ENCODE measurements at places on chromosomes 2 and 18.

GRCh38 chr2:123840016-123840415, 185.1 kb upstream of the CNTNAP5 start:
- DNase-seq: no peak

- DNase-seq: no peak
Measured at GRCh38 chr2:95208106-95208505, 785 bp downstream of the ZNF892 start.

GRCh38 chr18:38290229-38290628, 724.6 kb upstream of the CELF4 start:
- no peak for DNase-seq

- no peak for DNase-seq
Measured at GRCh38 chr2:240209493-240209892, 69.0 kb upstream of the OTOS start.

GRCh38 chr2:181367906-181368435, 89.2 kb upstream of the ITGA4 start:
- no peak for DNase-seq

DNA sequence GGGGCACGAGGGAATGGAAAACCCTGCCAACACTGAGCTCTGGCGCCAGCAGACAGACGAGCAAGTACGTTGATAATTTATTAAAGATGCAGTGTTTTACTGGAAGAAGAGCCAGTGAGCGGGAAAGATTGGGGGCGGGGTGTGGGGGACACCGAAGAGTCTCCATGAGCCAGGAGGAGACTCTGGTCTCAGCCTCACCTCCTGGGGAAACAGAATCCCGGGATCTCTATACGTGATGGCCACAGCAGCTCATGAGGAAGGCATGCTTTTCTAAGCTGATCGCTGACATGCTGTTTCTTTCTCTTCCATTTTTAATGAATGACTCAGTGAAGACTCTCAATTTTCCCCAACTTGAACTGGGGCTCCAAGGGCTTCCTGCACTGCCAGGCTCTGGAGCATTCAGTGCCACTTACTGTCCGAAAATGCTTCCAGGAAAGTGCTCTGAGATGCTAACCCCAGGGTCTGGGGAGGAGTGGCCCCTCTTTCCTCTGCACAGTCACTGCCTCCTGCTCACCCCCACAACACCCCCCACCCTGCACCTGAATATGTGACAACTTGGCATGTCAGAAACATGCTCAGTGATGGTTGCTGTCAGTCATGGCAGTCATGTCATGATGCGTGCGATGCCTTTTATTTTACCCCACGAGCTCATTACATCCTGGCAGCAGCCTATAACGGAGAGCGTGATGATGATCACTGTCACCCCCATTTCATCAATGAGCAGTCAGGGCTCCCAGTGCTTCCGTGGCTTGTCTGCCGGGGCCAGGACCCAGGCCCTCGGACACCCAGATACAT, 164.2 kb upstream of the CAPN13 start:
- DNase-seq: no peak

DNA sequence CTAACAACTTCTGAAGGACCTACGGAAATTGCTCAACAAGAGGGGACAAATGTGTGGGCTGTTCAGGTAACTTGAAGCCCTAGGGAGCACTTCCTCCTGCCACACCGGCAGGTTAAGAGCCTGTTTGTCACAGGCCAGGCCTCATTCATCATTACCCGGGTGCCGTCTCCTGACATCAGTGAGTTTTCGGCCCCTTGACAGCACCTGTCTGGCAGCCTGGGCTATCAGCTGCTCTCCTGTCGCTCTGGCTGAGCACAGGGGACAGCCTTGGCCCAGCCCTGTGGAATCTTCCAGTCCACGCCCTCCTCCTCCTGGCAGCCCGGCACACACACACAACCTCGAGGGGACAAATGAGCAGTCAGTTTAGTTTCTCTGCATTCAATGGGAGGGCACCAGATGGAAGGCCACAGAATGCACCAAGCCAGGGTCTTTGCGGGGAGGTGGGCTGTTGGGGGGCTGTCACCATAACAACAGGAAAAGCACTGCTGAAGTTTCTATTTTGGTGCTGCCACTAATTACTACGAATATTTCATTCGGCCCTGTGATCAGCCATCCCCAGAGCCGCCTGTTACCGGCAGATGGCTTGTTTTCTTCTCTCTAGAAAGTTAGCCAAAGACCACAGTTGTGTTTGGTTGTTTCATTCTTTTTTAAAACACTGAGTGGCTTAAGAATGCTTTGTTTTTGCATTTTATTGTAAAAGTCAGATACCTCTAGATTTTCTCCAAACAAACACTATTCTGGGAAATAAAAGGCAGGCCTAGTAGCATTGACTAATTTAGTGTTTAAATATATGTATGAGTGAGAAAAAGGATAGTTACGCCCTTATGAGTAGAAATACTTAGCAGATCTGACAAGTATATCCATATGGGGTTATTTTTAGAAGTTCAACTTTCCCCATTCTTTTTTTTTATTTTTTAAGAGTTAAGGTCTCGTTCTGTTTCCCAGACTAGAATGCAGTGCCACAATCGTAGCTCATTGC, 189.9 kb upstream of the NDUFV2 start:
- no peak for DNase-seq

- DNase-seq: no peak
Measured at GRCh38 chr2:237453671-237454070, 33.4 kb upstream of the MLPH start.

DNA sequence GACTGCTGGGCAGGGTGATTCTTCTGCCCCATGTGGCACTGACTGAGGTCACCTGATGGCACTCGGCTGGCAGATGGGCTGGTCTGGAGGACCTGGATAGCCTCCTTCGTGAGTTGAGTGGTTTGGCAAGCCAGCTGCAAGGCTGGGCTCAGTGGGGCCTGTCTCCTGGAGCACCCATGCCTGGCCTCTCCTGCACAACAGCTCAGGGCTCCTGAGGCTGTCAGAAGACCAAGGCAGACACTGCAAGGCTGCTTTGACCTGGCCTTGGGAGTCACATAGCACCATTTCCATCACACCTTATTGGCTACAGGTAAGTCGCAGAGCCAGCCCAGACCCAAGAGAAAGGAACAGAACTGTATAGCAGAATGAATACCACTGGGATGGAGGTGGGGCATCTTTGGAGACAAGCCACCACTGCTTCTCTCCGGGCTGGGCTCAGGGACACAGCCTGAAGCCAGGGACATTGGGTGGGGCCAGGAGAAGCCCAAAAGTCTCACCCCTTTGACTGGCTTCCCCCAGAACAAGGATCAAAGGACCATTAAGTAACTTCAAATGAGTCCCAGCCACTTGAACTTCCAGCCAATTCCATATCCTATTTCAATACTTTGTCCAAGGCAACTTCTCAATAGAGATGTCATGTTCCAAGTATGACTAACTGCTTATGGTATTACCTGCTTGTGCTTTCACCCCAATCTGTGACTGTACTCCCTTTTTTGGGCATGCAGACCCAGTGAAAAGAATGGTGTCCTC, 156.3 kb downstream of the CABLES1 start:
- no peak for DNase-seq

GRCh38 chr2:36780231-36780839, 83.8 kb downstream of the VIT start:
- DNase-seq: no peak

- no peak for DNase-seq
Measured at GRCh38 chr18:28331551-28331950, 154.6 kb upstream of the CDH2 start.

- DNase-seq: no peak
Measured at GRCh38 chr2:113896791-113897190, 6.9 kb downstream of the ACTR3 start.

GRCh38 chr18:23612434-23613090, 26.3 kb upstream of the NPC1 start:
- DNase-seq: no peak

DNA sequence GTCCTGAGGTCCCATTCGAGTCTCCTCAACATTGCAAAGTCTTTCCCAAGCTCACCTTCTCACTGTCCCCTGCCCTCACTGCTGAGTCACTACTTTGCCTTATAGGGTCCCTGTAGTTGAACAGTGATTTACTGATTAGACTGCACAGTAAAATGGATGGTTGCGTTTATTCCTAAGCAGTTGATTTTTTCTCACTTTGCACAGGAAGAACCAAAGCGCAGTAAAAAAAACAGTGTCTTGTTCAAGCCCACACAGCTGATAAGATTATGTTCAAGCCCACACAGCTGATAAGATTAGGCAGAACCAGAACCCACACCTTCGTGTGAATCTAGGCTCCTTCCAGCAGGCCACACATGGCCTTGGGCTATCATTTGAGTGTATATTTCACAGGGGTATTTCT, 215.3 kb upstream of the COPS8 start:
- no peak for DNase-seq

DNA sequence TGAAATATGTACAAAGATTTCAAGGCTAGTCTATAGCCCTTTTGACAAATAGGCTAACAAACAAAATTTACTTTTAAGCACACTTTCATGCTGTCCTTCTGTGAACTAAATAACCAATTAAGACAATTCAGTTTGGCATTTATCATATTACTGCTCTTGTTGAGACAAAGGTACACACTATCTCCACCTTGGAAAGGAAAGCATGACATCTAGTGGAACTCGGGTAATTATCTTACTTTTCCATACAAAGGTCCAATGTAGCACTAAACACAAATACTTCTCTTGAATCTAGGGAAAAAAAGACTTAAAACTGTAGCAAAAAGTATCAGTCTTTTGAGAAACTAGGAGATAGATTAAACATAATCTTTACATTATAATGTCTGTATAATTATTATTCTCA, 125.0 kb upstream of the CD226 start:
- DNase-seq: no peak

DNA sequence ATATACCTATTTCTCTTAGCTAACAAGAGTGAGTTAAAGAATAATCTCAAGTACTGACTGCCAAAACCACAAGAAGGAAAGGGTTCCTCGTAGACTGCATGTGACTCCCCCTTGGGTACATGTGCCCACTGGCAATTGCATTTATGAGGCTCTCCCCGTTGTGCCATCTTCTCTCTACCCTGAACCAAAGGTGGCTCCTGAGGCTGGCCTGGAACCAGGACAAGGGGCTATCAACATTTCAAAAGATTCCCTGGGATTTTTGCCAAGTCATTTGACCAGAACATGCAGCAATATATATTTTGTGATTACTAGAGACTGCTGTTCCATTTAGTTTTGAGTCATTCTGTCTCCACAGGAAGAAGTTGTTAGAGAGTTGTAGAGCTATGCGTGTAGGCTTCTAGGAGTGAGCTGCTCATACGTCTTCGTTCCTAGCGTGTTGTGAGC, 45.8 kb downstream of the LAMA3 start:
- no peak for DNase-seq

DNA sequence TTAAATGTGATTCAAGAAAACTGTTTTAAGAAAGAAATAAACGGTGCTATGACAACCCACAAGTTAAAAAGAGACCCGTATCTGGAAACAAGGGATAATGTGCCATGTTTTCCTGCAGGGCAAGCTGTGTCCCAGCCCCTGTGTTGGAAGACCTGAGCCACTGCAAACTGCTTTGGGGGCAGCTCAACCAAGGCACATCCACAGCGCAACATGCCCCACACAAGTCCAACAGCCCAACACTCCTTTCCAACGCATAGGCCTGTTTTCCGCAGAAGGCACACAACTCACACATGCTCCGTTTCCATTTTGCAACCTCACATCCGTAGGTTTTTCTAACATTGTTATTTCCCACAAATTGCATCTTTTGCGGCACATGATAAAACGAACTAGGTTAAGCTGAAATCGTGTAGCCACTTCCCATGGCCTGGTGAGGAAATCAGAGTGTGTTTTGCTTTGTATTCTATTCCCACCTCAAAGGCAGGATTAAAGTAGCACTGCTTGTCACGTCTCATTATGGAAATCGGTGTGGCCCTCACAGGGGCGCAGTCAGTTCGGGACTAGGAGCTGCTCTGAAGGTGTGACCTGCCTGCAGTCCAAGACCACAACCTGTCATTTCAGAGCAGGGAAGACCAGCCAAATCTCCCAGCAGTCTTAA, 50.5 kb upstream of the ZNF516 start:
- DNase-seq: no peak

GRCh38 chr2:197879812-197880408, 75.5 kb downstream of the PLCL1 start:
- no peak for DNase-seq

DNA sequence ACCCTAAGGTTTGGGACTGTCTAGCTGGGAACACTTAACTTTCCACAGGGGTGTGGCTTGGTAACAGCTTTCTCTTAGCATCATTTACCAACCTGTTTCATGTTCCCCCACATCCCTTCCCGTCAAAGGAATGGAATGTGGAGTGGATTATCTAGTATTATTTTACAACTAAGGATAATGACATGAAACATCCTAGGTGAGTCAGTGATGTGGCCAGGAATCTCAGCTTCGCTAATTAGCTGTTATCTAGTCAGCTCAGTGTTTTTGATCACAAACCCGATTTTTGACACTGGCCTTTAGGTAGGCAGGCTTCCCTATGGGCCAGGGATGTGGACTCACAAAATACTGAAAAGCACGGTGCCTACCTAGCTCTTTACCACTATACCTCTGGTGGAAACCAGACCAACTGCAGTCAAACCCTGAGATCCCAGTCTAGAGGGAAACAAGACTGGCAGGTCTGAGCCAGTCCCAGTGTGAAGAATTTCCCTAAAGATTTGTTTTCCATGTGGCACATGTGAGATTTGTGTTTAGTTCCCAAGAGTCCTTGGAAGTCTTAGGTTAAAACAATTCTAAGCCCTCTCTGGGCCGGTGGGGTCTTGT, 2.8 kb upstream of the NRP2 start:
- DNase-seq: no peak

DNA sequence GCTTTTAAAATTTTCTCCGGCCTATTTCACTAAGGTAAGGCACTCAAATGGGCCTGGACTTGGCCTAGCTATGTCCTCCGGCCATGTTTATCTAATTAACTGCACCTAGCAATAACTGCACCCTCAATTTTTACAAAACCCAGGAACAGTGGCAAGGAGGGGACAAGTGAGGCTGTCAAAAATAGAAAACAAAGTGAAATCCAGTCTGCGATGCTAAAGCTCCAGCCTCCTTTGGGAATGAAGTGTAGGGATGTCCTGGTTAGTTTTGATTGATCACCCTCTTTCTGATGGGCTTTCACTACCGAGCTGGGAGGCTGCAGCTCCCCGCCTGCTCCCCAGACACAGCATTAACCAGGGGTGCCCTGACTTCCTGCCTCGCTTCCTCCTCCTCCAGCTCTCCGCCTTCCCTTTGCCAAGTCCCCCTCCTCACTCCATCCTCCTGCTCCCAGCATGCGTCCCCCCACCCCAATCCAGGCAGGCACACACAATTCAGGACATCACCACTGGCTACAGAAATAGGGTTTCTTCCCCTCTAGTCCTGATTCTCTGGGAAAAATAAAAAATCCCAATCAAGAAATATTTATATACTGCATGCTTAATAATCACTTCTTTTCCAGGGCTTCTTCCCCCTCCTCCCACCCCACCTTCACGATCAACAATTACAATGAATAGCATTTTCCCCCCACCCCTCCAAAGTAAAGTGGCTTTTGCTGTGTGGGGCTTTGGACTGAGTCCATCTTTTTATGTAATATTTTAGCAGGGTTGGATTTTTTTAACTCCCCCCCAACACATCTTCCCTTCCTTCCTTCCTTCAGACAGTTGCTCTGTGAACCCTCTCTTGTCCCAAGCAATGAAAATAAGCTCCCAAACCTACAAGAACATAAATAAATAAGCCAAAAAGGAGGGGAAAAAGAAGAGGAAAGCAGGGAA, 3.3 kb upstream of the POU3F3 start:
- no peak for DNase-seq
